ENCODE measurements at places on chromosomes 1 and 21.

DNA sequence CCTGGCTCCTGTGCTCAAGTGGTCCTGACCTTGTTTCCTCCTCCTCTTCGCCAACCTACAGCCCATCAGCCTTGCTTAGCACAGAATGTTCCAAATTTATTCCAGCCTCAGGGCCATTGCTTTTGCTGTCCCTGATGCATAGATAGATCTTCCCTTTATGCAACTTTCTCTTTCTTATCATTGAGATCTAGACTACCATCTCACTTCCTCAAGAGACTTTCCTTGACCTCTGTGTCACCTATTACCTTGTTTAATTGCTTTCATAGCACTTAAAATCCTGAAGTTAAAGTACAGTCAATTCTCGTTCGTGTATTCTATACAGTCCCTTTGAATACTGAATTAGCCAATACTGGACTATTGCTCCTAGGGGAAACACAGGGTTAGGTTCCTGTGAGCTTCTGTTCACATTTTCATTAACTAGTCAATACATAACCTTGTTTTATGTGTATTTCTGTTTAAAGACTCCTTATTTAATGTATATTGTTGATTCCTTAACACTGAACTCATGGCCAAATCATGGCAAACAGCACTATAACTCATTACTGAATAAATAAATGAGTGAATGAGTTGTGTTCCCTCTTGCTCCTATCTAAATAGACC, 26.2 kb upstream of the MCOLN3 start:
- DNase-seq: no peak

DNA sequence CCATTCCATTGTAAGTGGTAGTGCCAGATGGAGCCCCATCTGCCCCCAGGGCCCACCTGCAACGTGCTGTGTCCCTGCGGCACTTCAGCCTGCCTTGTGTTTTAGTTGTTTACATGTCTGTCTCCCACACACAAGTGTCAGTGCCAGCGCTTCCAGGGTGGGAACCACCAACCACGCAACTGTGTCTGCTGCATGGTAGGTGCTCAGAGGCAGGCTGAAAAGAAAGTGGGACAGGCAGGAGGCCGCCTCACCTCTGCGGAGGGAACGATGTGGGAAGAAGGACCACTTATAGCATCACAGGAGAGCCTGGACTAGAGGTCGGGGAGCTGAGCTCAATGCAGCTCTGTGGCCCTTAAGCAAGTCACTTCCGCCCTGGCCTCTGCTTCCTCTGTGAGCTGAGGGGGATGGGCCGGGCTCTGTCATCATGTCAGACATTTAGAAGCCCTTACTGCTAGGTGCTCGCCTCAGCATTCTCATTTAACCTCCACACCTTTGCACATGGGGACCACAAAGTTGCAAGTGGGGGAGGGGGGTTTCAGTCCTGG, 17.9 kb downstream of the SLC9A1 start:
- peak; percentile 72 for DNase-seq

- DNase-seq: no peak
Observed at GRCh38 chr1:102837551-102837950, 270.8 kb downstream of the COL11A1 start.

- peak; percentile 14 for DNase-seq
Observed at GRCh38 chr1:186155594-186155993, 219.5 kb downstream of the TPR start.

DNA sequence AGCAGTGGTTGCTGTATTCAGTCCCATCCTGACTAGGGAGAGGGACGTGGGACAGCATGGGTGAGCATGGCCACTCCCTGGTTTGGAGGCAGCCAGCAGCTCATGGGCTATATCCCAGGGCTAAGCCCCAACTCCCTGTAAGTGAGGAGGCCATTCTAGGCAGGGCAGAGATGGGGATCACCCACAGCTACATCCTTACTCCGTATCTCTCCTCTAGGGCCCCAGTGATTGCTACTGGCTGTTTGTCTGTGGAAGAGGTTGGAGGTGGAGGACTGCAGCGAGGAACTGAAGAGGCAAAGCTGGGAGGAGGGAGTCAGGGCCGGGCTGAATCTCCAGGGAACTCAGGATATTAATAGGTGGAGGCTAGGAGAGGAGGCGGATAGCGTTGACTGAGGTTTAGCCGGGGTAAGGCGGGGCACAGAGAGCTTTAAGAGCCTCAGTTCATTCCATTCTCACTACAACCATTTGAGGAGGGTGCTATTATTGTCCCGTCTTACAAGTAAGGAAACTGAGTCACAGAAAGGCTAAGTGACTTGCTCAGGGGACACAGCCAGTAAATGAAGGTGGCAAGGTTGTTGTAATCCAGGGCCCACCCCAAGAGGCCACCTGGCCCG, 6.8 kb downstream of the OLIG2 start:
- peak; percentile 31 for DNase-seq

Measured in GM20000 (cell line).